ENCODE measurements at places on chromosomes 7 and 10. TPM values are rescaled to one million over a fixed set of nuclear protein-coding genes. Genes with fewer than 3 reads are reported as not detected.

Gene CYP2C19
- total RNA-seq: 6.3 TPM

Gene AKR1C2
- total RNA-seq: 1.4 TPM

Gene HMX2
- not detected for total RNA-seq

Gene TLL2
- 1.2 TPM for total RNA-seq

Gene CNNM1
- total RNA-seq: 0.72 TPM

Gene SLC29A4
- total RNA-seq: 0.24 TPM

Gene NCF1
- not detected for total RNA-seq

Gene JCAD
- 71.0 TPM for total RNA-seq

Gene TFEC
- total RNA-seq: 16.6 TPM

Gene BLNK
- total RNA-seq: 6.7 TPM
